NCI-H1417 treated with DMSO at 0.1 percent for 48 hours (cell line): ENCODE measurements at places on chromosomes 4 and X.

GRCh38 chr4:141702472-141703182 lies 66.2 kb downstream of the IL15 start:
- no peak for DNase-seq

GRCh38 chr4:71713611-71714203 lies 70.2 kb downstream of the GC start:
- DNase-seq: no peak

GRCh38 chrX:116009346-116009745 lies 161.2 kb upstream of the AGTR2 start:
- no peak for DNase-seq

GRCh38 chr4:79107014-79107413 lies 167.8 kb upstream of the PAQR3 start:
- no peak for DNase-seq

- DNase-seq: no peak
These were observed 809.3 kb downstream of the C4orf33 start for GRCh38 chr4:129905256-129905655.
